Lower leg skin (tissue), 4 donors: ENCODE measurements at places on chromosomes 1 and 21. TPM values are rescaled to one million over a fixed set of nuclear protein-coding genes. Genes with fewer than 3 reads are reported as not detected.

Gene S100B
- total RNA-seq = 11.1 TPM

Gene CLDN17
- total RNA-seq = 0.19 TPM

Gene ZNF695
- total RNA-seq = not detected

Gene TACSTD2
- 933 TPM for total RNA-seq

Gene PGLYRP3
- 63.1 TPM for total RNA-seq
